A673 (cell line): ENCODE measurements at places on chromosomes 12 and 14. TPM values are rescaled to one million over a fixed set of nuclear protein-coding genes. Genes with fewer than 3 reads are reported as not detected.

GLI1 gene
- 22.4 and 22.6 TPM in 2 replicates for total RNA-seq

- DNase-seq: peak; percentile 66
- H3K27ac ChIP-seq: no peak overlapping the region
- H3K4me3 ChIP-seq: no peak overlapping the region
- peaks cover 6% of the 10 kb centered on the region for H3K4me1 ChIP-seq
Measured at GRCh38 chr12:98752726-98753125, 107.6 kb downstream of the APAF1 start.

SMIM41 gene
- 0.24 and 0.28 TPM in 2 replicates for total RNA-seq

DNA sequence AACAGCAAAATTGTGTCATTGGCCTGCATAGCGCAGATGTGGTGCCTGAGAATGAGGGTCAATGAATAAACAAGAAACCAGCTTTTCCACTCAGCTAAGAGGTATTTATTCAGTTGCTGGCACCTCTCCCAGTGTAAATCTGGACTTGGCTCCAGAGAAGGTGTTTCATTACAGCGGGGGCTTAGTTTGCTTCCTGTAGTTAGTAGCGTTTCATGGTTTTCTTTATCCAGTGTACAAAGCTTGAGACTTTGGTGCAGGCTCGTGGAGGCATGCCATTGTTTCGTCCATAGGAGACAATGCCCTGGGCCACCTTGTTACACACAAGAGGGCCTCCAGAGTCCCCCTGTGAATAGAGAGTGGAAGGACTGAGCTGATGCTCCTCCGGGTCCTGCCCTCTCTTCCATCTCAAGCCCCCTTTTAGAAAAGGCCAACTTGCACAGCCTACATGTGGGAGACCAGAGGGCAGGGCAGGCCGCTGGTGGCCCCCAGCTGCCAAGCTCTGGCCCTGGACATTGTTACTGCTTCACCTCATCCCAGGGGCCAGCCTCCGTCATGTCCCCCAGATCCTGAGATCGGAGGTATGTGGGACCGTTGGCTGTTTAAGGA, 3.0 kb downstream of the GZMB start:
- peak; percentile 11 for DNase-seq
- H3K4me1 ChIP-seq: no peaks in the 10 kb centered on the region
- H3K36me3 ChIP-seq: no peaks in the 10 kb centered on the region
- no peak overlapping the region for H3K27ac ChIP-seq

CATSPERB gene
- not detected in 2 replicates for total RNA-seq

DNA sequence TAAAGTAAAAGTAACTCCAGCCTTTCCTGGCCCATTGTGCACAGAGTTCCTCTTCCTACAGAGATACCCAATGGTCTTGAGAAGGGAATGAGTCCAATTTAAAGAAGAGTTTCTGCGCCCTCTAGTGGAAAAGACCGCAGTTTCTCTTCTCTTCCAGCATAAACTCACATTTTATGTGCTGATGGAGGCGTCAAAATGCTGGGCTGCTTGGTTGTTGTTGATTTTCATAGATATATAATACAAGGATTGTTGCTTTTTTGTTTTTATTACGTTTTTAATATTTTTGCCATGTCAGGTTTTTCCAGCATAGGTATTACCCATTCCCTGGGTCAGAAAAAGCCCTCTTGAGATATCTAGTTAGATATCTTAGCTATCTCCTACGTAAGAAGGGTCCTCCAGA, 356.9 kb upstream of the STXBP6 start:
- peaks cover 6% of the 10 kb centered on the region for H3K4me1 ChIP-seq
- H3K36me3 ChIP-seq: no peaks in the 10 kb centered on the region
- H3K27ac ChIP-seq: no peak overlapping the region
- peak; percentile 83 for DNase-seq
- peaks cover 8% of the 10 kb centered on the region for H3K27me3 ChIP-seq
- no peak overlapping the region for H3K4me3 ChIP-seq

DNA sequence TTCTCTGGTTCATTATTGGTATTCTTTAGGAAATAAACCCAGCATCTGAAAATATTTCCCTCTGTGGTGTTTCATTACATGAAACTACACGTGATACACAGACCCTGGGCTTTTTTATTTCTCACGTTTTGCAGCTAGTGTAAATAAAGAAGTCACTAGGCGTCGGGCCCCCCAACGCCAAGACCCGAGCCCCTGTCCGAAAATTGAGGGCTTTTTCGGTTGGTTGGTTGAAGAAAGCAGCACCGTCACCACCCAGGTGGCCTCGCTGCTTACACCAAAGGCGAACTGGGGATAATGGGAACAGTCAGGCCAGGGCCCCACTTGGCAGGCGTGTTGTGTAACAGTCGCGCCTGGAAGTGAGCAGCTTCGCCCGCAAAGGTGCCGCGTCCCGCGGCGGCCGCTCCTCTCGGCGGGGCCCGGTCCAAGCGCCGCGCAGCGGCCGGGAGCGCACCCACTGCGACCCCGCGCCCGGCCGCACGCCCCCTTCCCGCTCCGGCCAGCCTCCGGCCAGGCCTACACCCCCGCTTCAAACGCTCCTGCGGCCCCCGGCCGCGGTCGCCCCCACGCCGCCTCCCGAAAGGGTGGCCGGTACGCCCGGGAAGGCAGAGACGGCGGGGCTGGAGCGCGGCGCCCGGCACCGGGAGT, 1.2 kb downstream of the DUSP16 start:
- no peaks in the 10 kb centered on the region for H3K36me3 ChIP-seq
- H3K27me3 ChIP-seq: no peaks in the 10 kb centered on the region
- peak overlapping the region; percentile 86 for H3K27ac ChIP-seq
- DNase-seq: peak; percentile 60

DNA sequence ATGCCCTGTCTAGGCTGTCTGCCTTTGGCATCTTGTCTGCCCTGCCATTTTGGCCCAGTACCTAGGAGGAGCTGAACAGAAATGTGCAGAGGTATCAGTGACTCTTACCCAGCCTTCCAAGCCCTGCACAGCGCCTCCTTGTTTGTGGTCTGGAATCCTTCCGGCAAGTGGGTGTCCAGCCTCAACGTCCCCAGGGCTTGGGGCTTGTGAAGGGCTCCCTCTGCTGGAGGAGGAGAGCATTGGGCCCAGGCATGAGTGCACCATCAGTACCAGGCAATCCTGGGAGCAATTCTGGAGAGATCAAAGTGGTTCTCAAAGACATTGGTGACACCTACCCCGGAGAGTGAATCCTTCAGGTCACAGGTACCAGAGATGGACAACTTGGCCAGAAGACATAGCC, 2.4 kb upstream of the TCL1B start:
- no peaks in the 10 kb centered on the region for H3K36me3 ChIP-seq
- H3K4me1 ChIP-seq: peaks cover 9% of the 10 kb centered on the region
- DNase-seq: peak; percentile 64
- H3K27ac ChIP-seq: no peak overlapping the region

DNA sequence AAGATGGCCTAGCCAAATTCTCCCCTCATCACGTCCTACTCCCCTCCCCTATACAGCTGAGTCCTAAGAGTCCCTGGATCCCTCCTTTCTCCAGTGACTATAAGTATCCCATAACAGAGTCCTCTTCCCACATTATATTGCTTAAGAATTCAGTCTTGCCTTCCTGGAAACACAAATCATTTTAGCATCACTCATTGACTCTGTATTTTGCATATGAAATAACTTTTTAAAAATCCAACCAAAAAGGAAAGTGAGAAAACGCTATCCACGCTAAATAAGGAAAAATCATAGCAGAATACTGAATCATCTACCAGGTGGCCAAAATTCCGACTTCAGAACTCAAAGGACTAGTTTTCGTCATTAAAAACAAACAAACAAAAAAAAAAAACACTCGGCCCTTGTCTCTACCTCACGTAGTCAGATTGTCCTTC, 130.2 kb downstream of the GCH1 start:
- no peaks in the 10 kb centered on the region for H3K36me3 ChIP-seq
- no peak overlapping the region for H3K4me3 ChIP-seq
- peaks cover 27% of the 10 kb centered on the region for H3K4me1 ChIP-seq
- no peaks in the 10 kb centered on the region for H3K27me3 ChIP-seq
- DNase-seq: no peak
